ENCODE measurements at places on chromosomes 7 and 10. TPM values are rescaled to one million over a fixed set of nuclear protein-coding genes. Genes with fewer than 3 reads are reported as not detected.

DNA sequence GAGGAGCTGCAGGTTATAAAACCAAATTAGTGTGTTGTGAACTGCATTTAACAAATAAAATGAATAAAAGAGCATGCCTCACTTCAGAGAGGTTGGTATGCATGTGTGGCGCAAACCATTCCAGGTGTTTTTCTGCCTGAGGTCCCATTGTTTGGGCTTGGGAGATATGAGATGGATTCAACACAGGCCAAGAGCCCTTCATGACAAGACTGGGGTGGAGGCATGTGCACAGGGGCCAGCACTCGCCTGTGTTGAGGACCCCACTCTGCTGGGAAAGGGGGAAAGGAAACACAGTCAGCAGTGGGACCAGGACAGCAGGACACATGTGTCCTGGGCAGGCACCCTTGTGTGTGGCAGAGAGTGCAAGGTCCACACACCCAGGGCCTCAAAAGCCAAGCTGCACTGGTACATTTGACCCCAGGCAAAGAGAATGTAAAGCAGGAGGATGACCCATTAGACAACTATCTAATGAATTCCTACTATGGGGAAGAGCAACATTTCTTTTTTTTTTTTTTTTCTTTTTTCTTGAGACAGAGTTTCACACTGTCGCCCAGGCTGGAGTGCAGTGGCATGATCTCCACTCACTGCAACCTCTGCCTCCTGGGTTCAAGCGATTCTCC is 9.2 kb upstream of the SLC18A3 start:
- no peak overlapping the region for H3K27ac ChIP-seq
- H3K4me1 ChIP-seq, result no peaks in the 10 kb centered on the region
- H3K36me3 ChIP-seq, result no peaks in the 10 kb centered on the region
- DNase-seq, result no peak

Gene TRIM73
- total RNA-seq, result 10.2 TPM

DNA sequence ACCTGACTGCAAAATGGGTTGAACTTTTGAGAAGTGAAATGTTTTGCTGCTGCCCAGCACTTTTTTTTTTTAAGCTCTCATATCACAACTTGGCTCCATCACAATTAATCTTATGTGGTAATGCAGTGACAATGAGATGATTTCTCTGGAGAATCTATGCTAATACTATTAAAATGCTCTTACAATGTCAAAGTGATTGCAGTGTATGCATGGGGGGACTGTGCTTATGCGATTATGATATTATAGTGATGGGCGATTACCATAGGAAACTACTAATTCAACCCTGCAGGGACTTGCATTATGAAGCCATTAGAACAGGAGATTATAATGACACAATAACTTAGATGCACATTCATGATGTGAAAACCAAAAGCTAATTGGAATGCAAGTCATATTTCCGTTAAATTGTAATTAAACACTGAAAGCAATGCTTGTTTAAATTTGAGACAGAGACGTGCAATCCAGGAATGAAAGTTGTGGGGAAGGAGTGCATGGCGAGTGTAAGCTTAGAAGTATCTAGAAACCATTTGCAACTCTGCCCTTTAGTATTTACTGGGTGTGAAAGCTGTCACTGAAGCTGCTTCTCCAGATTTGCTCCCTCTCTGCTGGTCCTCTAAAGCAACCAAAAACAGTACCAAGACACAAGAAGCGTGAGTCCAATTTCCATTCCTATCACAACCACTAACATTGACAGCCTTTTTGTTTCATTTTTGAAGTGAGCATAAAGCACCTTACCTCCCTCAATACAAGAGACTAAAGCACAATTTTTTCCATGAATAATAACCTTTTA is 21.6 kb downstream of the PTER start:
- H3K27me3 ChIP-seq, result no peaks in the 10 kb centered on the region
- no peak for DNase-seq
- no peak overlapping the region for H3K27ac ChIP-seq
- no peak overlapping the region for H3K4me3 ChIP-seq
- peaks cover 6% of the 10 kb centered on the region for H3K4me1 ChIP-seq
- no peaks in the 10 kb centered on the region for H3K36me3 ChIP-seq

Gene CPA2
- total RNA-seq, result 85.0 TPM

Gene EPHB6
- 24.8 TPM for total RNA-seq

DNA sequence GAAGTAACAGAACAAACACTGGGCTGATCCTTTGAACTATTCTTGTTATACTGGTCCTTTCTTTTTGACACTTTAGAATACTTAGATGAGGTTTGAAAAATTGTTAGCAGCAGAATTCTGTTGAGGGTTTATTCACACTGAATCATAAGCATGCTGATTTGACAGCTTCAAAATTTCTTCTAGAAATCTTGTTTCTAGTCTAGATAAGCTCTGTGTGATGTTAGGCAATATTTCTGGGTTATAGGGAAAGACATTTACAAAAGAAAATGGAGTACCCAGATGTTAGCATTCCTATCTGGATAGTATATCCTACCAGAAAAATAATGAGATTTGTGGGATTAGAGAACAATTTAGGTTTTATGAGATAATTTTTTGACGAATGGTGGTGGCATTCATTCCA is 12.1 kb downstream of the CSTF2T start:
- no peak overlapping the region for H3K4me3 ChIP-seq
- H3K36me3 ChIP-seq, result no peaks in the 10 kb centered on the region
- DNase-seq, result no peak
- H3K27me3 ChIP-seq, result no peaks in the 10 kb centered on the region
- H3K27ac ChIP-seq, result no peak overlapping the region
- H3K4me1 ChIP-seq, result peaks cover 7% of the 10 kb centered on the region

- H3K27ac ChIP-seq, result no peak overlapping the region
- no peaks in the 10 kb centered on the region for H3K36me3 ChIP-seq
Measured at GRCh38 chr7:155998328-155998691, 186.0 kb upstream of the SHH start.

Gene CPA4
- 5.1 TPM for total RNA-seq

GRCh38 chr7:28872226-28872625 is 85.9 kb downstream of the TRIL start:
- H3K4me3 ChIP-seq, result no peak overlapping the region
- no peak for DNase-seq
- peaks cover 5% of the 10 kb centered on the region for H3K4me1 ChIP-seq
- H3K36me3 ChIP-seq, result no peaks in the 10 kb centered on the region
- no peak overlapping the region for H3K27ac ChIP-seq
- peaks cover 6% of the 10 kb centered on the region for H3K27me3 ChIP-seq

Gene ACBD5
- total RNA-seq, result 21.3 TPM

Gene VGF
- 1.8 TPM for total RNA-seq

GRCh38 chr7:47635091-47636080 is 53.5 kb upstream of the TNS3 start:
- peaks cover 18% of the 10 kb centered on the region for H3K4me1 ChIP-seq
- H3K27ac ChIP-seq, result peak overlapping the region; percentile 91
- H3K36me3 ChIP-seq, result no peaks in the 10 kb centered on the region
- peak overlapping the region; percentile 49 for H3K4me3 ChIP-seq
- no peak for DNase-seq

- no peak overlapping the region for H3K4me3 ChIP-seq
- H3K27ac ChIP-seq, result no peak overlapping the region
- no peaks in the 10 kb centered on the region for H3K27me3 ChIP-seq
- no peaks in the 10 kb centered on the region for H3K4me1 ChIP-seq
Measured at GRCh38 chr7:47000561-47000960, 581.4 kb downstream of the TNS3 start.

GRCh38 chr10:61029411-61029810 is 85.4 kb upstream of the RHOBTB1 start:
- no peaks in the 10 kb centered on the region for H3K4me1 ChIP-seq
- no peak for DNase-seq
- no peak overlapping the region for H3K4me3 ChIP-seq
- H3K27me3 ChIP-seq, result peaks cover 4% of the 10 kb centered on the region
- H3K36me3 ChIP-seq, result no peaks in the 10 kb centered on the region

DNA sequence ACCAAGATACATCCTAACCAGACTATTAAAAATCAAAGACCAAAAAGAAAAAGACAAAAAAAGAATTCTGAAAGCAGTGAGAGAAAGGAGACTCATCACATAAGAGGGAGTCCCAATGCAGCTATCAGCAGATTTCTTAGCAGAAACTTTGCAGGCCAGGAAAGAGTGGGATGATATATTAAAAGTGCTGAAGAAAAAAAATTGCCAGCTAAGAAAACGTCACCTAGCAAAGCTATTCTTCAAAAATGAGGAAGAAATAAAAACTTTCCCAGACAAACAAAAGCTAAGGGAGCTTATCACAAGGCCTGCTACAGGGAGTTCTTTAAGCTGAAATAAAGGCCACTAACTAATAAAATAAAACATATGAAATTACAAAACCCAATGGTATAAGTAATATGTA is 40.5 kb upstream of the CDK6 start:
- H3K4me3 ChIP-seq, result no peak overlapping the region
- no peaks in the 10 kb centered on the region for H3K36me3 ChIP-seq
- peaks cover 2% of the 10 kb centered on the region for H3K27me3 ChIP-seq
- H3K27ac ChIP-seq, result no peak overlapping the region
- H3K4me1 ChIP-seq, result peaks cover 2% of the 10 kb centered on the region
- DNase-seq, result no peak

GRCh38 chr10:80870282-80870681 is 332.6 kb downstream of the SH2D4B start:
- H3K27me3 ChIP-seq, result no peaks in the 10 kb centered on the region
- no peak overlapping the region for H3K27ac ChIP-seq
- H3K4me3 ChIP-seq, result no peak overlapping the region
- H3K4me1 ChIP-seq, result no peaks in the 10 kb centered on the region

Gene CALHM1
- not detected for total RNA-seq

DNA sequence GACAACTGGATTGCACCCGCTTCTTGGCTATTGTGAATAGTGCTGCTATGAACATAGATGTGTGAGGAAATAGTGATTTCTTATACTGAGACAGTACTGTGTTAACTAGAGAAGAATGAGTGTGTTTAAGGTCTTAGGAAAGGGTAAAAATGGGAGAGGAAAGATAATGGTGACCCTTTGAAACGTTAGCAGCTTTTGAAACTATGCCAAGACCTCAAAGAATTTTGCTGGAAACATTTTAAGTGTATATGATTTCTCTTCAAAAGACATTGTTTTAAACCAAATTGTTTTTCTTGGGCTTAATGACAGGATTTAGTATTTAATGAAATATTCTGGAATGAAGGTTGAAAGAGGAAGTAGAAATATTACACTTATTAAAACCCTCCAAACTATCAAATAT is 100.8 kb upstream of the ARHGAP21 start:
- no peaks in the 10 kb centered on the region for H3K27me3 ChIP-seq
- H3K4me3 ChIP-seq, result no peak overlapping the region
- H3K27ac ChIP-seq, result no peak overlapping the region
- H3K36me3 ChIP-seq, result peaks cover 3% of the 10 kb centered on the region
- no peak for DNase-seq

Gene FMC1
- 18.6 TPM for total RNA-seq

DNA sequence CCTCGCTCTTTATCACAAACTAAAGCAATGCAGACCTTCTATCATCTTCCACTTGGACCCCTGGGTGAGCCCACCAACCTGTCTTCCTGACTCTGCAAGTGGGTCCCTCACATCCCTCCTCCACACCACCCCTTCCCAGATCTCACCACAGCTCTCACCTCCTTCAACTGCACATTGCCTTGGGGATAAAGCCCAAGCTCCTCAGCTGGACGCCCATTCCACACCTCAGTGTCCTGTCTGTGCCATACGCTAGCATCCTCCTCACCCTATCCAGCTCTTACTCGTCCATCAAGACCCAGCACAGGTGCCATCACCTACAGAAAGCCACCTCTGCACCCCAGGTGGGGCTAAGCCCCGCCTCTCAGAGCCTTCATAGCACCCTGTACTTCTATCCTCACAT is 141.0 kb upstream of the LANCL2 start:
- H3K4me1 ChIP-seq, result no peaks in the 10 kb centered on the region
- H3K4me3 ChIP-seq, result no peak overlapping the region
- H3K27ac ChIP-seq, result no peak overlapping the region
- no peaks in the 10 kb centered on the region for H3K36me3 ChIP-seq

DNA sequence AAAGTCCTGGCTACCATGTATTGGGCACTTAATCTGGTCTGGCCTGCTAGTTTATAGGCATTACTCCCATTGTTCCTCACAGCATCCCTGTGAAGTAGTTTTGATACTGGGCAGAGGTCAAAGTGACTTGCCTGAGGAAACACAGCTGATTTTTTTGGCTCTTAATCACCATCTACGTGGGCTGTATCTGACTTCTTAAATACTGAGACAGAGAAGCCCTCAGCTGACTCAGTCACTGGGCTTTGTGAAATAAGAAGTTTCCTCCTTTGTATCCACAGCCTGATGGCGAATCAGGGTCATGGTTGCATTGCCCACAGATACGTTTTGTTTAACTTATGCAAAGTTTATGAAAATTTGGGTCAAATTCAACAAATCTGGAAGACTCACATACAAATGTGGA is 13.2 kb downstream of the TACR2 start:
- DNase-seq, result no peak
- H3K36me3 ChIP-seq, result peaks cover 7% of the 10 kb centered on the region
- H3K27ac ChIP-seq, result no peak overlapping the region
- H3K4me1 ChIP-seq, result peaks cover 2% of the 10 kb centered on the region

Gene ICA1
- total RNA-seq, result 61.7 TPM

- no peaks in the 10 kb centered on the region for H3K4me1 ChIP-seq
- DNase-seq, result no peak
- H3K36me3 ChIP-seq, result no peaks in the 10 kb centered on the region
- no peak overlapping the region for H3K27ac ChIP-seq
Measured at GRCh38 chr7:1200045-1200444, 32.6 kb upstream of the UNCX start.

Gene ZNF746
- total RNA-seq, result 26.7 TPM

Gene BLVRA
- 22.4 TPM for total RNA-seq

Gene PHKG1
- 1.2 TPM for total RNA-seq

GRCh38 chr7:38658921-38659320 is 27.7 kb upstream of the AMPH start:
- peaks cover 3% of the 10 kb centered on the region for H3K27me3 ChIP-seq
- no peaks in the 10 kb centered on the region for H3K36me3 ChIP-seq
- H3K27ac ChIP-seq, result no peak overlapping the region
- H3K4me1 ChIP-seq, result no peaks in the 10 kb centered on the region
- no peak for DNase-seq

DNA sequence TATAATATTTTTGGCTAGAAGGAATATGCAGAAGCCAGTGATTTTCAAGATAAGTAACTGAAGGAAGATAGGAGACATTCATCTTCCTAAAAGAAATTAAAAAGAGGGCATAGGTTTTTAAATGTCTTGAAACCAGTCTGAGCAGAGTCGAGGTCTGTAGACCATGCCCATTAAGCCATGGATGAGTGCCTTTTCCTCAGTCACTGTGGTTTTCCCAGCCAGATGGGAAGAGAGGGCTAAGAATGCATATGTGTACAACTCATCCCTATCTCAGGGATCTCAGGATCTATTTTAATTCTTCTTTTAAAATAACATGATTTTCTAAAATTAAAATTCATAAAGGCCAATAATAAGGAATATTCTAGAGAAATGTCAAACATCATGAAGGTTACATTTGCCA is 112.8 kb downstream of the PPP1R3A start:
- H3K36me3 ChIP-seq, result no peaks in the 10 kb centered on the region
- no peaks in the 10 kb centered on the region for H3K4me1 ChIP-seq
- H3K27ac ChIP-seq, result no peak overlapping the region
- DNase-seq, result no peak

DNA sequence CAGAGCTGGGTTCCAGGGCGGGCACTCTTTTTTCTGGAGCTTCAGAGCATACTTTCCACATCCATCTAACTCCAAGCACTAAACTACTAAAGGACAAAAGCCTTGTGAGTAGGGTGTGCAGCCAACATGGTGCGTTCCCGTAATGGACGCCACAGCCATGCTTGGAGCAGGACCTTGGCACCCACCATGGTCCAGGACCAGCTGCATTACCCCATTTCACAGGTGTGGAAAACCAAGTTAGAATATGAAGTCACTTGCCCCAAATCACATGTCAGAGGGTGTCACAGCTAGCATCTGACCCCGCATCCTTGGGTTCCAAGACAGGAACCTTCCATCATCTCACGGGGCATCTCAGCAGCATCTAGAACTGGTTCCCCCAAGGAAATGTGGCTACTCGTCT is 112.4 kb downstream of the SMURF1 start:
- H3K27ac ChIP-seq, result no peak overlapping the region
- no peak overlapping the region for H3K4me3 ChIP-seq
- DNase-seq, result no peak
- H3K4me1 ChIP-seq, result no peaks in the 10 kb centered on the region

All from progenitor cell of endocrine pancreas (in vitro differentiated cells).